ENCODE measurements at places on chromosomes 5 and 9.

DNA sequence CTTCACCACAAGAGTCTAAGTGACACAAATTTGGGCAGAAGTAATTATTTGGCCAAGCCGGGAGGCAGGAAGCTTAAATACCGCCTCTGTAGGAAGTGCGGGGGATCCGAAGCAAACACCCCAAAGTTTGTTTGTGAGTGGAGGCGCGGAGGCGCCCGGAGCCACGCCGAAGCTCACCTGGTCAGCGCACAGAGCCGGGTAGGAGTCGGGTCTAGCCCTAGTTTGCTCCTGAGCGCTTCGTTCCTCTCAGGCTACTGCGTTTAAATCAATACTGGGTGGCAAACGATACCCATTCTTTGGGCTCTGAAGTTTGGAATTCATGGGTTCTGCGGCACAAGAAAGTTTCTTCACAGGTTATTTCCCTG is 855 bp downstream of the MCC start:
- no peak for DNase-seq

DNA sequence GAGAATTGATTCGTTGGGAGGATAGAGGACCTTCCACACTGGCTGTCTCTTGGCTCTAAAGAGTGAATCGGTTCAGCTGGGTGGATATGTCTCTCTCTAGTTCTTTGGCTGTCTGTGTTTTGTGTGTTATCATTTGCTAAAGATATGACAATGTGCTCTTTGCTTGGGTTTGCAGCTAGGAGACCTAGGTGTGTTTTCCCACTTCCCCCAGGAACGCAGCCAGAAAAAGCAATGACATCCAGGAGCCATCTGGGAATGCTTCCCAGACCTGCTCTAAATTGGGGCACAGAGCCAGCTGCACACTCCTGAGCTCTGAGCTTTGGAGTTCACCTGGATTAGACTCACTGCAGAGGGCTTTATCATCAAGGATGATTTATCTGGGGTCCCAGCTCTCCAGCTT is 12.8 kb upstream of the PDZD2 start:
- DNase-seq = no peak

DNA sequence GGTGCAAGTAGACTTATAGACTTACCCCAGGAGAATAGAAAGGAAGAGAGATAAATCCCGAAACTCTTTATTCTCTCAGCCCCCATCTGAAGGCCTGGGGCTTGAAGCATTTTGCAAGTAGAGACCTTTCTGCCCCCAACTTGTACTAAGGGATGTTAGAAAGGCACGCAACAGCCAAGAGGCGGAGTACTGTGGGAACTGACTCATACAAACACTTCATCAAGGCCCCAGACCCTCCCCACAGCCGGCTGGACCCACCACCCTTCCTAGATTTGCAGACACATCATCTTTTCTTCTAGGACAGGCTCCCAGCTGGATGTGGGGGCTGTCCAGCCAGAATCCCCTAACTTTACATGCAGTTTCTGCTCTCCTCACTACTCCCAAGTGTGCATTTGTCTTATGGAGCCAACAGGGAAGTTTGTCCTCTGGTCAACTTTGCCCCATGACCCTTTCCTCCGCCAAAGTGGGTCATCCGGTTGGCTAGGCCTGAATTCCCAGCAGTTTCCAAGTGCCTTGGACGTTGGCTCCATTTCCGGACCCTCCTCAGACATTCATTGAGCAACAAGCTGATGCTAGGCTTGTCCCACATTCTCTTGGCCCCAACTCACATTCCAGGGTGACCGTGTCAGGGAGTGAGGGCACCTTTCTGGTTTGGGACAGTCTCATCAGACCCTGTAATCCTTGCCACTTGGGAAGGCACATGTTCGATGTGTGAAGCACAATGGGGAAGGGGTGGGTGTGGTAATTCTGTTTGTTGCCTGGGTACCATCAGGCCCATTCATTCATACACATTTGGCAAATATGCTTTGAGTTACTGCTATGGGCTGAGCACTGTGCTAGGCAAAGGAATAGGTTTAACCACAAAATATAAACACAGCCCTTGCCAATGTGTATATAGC is 64.6 kb downstream of the ABLIM3 start:
- no peak for DNase-seq

- no peak for DNase-seq
Observed at GRCh38 chr9:131276094-131276888, at the start of gene FAM78A. TSS of gene FAM78A (minus strand) at chr9:131276510. CDS start at chr9:131276179, 331 bp downstream.

DNA sequence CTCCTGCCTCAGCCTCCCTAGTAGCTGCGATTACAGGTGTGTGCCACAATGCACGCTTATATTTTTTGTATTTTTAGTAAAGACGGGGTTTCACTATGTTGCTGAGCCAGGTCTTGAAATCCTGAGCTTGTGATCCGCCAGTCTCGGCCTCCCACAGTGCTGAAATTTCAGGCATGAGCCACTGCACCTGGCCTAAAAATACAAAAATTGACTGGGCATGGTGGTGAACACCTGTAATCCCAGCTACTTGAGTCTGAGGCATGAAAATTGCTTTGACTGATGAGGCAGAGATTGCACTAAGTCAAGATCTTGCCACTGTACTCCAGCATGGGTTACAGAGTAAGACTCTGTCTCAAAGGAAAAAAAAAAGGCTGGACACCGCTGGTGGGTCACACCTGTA is 13.1 kb upstream of the DYNC2I2 start:
- no peak for DNase-seq

DNA sequence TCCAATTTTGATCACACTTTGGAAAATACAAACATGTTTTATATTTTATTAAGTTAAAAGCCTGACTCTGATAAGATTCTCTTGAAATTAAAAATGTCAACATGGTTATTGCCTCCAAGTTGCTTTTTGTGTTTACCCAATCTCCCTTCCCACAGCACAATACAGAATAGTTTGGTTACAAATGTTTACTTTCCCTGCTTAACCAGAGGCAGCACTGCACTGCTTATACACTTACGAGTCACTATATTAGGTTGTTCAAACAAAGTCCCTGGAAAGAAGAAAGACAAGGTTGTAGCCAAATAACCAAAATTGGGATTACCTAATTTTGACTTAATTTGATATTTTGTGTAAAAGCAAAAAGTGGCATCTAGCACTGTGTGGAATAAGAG is 25.9 kb downstream of the SRFBP1 start:
- no peak for DNase-seq

DNA sequence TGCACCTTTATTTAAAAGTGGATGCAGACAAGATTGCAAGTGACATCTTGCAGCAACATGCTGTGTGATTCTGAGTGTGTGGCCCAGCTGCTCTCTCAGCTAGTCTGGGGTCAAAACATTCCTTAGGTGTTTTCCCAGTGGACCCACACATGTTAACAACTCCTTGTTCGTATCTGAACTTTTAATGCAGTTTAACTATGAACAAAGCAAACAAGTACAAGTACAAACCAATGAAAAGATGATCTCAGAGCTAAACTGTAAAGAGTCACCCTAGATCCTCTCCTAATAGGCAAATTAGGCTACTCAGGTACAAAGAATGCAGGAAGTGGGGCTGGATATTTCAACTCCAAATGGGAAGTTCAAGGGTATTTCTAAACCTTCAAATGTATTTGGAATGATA is 108.4 kb downstream of the ENTREP1 start:
- no peak for DNase-seq

GRCh38 chr5:110965773-110966581 is 105.5 kb upstream of the TSLP start:
- DNase-seq = no peak

- no peak for DNase-seq
Observed at GRCh38 chr5:83029-83428, 8.9 kb upstream of the PLEKHG4B start.
